HT1080 (cell line): ENCODE measurements at places on chromosomes 5 and 9. TPM values are rescaled to one million over a fixed set of nuclear protein-coding genes. Genes with fewer than 3 reads are reported as not detected.

The SLC6A7 gene
- 0.03 TPM in 1 of 2 replicates, not detected in the other for total RNA-seq

The CLIC3 gene
- 1.0 and 1.7 TPM in 2 replicates for total RNA-seq

The PSMD5 gene
- 10.4 and 13.2 TPM in 2 replicates for total RNA-seq

The NEUROG1 gene
- total RNA-seq = not detected in 2 replicates

The CANX gene
- 346 and 364 TPM in 2 replicates for total RNA-seq
